Cardiac muscle cell (in vitro differentiated cells and primary cell): ENCODE measurements at places on chromosomes 2 and 18.
A peak's percentile ranks its signal among the peaks of the same experiment; 100 is the strongest.

DNA sequence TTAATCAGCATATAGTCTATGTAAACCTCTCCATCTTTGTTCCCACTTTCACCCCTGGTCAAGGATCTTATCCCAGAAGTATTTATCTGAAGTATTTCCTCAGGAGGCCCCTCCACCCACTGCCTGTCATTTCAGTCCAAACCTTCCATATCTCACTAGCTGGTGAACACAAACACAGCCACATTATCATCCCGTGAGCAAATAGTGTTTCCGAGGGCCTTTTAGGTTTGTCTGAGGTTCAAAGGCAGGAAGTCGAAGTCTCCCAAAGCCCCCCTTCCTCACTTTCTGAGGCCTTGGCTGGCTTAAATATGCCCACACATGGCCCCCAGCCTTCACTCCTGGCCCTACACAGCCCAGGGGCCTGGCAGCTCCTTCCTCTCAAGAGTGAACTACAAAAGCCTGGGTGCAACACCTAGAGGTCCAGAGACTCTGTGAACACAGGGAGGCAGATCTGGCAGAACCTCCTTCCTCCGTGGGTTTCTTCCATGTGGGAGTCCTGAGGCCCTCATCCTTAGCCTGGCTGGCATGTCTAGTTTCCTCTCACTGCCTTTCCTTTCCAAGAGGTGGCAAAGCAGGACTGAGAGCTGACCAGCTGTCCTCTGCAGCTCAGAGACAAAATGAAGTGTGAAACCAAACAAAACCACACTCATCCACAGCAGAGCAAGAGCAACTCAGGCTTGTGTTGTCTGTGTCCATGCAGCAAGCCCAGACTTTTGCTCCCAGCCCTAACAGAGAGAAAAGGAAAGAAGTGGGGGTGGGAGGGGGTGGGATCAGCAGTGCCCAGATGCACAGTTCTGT is 264.2 kb downstream of the SS18 start:
- no peak for DNase-seq

DNA sequence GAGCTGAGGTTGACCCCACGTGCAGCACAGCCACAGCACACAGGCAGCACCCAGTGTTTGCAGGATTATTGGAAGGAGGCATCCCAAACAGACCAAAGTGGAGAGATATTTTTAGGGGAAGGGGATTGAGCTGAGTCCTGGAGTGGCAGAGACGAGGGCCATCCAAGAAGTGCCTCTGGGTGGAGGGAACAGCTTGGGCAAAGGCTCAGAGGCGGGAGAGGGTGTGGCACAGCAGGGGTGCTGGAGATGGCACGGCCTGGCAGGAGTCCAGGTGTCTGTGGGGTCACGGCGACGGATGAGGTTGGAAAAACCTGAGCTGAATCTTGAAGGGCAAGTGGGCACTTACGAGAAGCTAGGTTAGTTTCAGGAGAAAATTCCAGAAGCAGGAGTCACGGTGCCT is 60.6 kb downstream of the INHBB start:
- DNase-seq = no peak

- no peak for DNase-seq
Observed at GRCh38 chr2:20050104-20050645, 1.3 kb downstream of the LAPTM4A start.

DNA sequence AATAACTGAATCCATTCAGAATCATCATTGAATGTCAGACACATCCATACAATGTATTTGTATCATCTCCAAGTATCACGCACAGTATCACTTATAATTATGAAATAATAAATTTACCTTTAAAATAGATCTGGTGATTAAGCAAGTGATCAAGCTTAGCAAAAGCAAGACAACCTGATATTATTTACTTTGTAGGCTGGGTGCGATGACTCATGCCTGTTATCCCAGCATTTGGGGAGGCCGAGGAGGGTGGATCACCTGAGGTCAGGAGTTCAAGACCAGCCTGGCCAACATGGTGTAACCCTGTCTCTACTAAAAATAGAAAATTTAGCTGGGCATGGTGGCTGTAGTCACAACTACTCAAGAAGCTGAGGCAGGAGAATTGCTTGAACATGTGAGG is 421.0 kb upstream of the NETO1 start:
- no peak for DNase-seq

DNA sequence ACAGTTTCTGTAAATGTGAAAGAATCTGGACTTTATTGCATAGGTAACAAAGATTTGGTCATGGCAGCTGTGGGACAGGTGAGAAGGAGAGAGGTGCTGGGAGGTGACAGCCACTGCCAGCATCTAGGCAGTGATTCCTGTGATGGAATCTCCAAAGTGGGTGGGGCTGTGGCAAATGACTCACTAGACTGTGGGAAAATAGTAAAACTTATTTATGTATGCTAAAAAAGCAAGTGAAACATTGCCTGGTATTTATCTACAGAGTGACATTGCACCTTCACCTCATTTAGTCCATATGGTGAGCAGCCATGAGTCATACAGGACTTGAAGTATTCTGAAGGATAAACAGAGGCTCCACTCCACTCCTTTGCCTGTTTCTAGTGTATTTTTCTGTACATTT is 145.3 kb upstream of the MEX3C start:
- peak; percentile 80 for DNase-seq

DNA sequence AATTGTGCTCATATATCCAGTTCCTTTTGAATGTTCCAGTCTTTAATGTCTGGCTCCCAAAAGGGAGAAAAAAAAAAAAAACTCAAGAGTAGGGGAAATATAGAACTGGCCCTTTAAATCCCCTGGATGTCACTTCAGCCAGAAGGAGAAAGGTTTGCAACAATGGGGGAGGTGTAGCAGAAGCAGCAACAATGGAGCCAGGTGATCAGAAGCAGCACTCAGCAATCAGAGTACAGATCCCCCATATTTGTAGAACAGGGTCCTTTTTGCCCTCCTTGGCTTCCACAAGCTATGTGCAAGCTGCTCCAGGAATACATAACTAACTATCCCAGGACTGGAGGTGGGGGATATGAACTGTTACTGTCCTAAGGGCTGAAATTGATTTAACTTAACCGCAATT is 25.8 kb upstream of the ZNF397 start:
- no peak for DNase-seq

GRCh38 chr18:11159844-11160243 is 10.5 kb upstream of the PIEZO2 start:
- no peak for DNase-seq

GRCh38 chr2:7974936-7975335 is 706.9 kb upstream of the ID2 start:
- no peak for DNase-seq

DNA sequence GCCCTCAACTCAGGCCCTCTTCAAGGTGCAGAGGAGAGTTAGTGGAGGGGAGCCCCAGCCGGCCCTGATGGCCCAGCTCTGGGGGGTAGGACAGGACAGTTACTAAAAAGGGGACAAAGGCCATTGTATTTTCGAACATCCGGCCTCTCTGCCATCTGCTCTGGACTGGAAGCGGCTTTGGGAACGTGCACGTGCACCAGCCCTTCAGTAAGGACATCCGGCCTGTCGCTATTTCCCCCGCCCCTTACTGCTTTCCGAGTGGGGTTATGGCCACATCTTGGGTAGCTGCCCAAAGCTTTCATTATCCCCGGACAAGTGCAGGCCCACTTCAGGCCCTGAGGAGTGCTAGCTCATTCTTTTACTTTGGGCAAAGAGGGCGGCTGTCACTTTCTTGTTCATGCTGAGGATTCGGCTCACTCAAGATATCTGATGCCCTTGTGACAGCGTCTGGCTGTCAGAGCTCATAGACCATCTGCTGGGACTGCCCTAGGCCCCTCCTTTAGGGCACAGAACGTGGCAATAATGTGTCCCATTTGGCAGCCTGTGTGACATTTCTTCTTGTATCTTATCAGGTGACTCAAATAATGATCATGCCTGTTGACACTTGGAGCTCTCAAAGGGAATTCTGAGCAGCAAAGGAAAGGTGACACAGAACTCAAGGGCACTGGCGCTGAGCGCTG is 17.5 kb downstream of the SLC4A3 start:
- peak; percentile 38 for DNase-seq

GRCh38 chr2:14385043-14385442 is 247.5 kb upstream of the LRATD1 start:
- DNase-seq = no peak

DNA sequence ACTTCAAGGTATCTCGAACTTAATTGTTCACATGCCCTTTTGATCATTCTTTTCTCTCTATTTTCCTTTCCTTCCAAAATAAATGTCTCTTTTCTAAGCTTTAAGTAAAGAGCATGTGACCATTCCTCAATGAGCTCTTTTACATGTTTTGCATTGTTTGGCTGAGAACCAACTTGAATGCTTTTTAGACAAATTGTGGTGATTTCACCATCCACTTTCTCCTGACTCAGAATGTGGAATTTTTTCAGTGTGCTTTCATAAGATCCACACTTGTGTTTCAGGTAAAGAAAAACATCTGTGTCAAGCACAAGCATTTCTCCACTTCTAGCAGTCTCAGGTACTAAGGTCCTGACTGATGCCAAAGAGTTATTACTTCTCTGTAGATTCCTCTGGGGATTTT is 10.7 kb downstream of the RBM43 start:
- DNase-seq = peak; percentile 92
